Urinary bladder (tissue), 4 donors: ENCODE measurements at places on chromosomes 13 and 19. TPM values are rescaled to one million over a fixed set of nuclear protein-coding genes. Genes with fewer than 3 reads are reported as not detected.

DNA sequence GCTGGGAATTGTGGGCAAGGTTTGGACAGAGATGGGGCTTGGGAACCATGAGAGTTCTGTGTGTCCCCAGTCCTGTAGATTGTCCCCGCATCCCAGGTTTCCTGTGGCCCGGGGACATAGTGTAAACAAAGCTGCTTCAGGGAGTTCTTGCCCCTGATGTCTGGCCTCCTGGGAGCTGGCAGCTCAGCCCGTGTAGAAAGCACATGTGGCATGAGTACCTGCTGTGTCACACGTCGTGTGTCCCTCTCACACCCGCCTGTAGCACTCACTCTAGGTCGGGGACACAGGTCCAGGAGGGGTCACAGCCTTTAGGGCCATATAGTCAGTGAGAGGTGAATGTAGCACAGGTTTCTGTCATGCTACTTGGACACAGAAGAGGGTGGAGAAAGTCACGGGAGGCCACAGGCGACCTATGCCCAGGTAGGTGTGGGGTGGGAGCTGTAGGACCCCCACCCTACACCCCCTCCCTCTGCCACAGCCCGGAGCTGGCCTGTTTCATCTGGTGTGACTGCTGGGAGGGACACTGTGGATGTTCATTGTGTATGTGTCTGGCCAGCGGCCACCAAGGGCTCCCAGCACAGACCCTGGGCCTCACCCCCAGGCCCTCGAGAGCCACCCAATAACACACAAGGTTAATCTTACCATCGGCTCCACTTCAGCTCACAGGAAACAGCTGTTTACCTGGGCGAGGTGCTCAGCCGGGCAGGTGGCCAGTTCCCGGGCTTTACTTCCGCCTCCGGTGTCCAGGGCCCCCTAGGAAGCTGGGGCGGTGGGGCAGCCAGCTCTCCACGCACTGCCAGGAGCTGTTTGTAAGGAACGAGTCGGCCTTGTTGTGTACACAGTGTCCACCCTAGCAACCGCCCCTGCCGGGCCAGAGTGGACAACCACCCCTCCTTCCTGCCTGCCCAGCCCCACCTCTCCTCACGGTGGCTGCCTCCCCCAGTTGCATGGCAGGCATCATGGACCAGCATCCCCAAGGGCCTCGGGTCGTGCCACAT, 49.7 kb downstream of the COMP start:
- DNase-seq = no peak

DNA sequence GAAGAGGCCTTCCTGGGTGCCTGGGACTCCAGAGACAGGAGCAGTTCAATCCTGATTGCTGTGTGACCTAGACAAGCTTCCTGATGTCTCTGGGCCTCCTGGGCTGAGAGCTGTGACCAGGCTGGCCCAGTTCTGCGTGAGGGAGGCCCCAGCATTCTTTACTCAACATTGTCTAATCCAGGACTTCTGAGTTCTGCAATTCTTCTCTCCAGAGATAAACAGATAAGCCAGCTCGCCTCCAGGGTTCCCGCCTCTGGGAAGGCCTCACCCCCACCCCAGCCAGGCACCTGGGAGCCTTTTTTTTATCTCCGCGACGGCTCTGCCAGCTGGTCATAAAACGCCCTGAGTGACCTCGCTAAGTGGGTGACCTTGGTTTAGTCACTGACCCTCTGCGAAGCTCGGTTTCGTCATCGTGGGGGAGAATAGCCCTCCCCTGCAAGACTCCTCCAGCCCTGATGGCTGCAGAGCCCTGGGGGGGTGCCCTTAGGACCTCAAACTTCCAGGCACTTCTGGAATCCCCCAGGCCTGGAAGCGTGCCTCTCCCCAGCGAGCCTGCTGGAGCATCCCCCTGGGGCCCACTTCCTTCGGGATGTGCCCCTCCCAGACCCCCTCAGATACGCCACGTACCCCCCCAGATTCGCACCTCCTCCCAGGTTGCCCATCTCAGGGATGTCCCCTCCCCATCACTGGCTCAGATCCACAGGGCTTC, 1.9 kb downstream of the SULT2B1 start:
- no peak for DNase-seq

- no peak for DNase-seq
Observed at GRCh38 chr13:44153496-44153895, 220.1 kb upstream of the SERP2 start.

- no peak for DNase-seq
Observed at GRCh38 chr13:47480951-47481350, 520.1 kb downstream of the SUCLA2 start.

RASGRP4 gene
- polyA plus RNA-seq = 2.4 TPM
